Stimulated activated CD8-positive, alpha-beta memory T cell treated with anti-CD3 and anti-CD28 coated beads, Interleukin-4, amount 100 ng/mL, for 4 hours (primary cell): ENCODE measurements at places on chromosomes 12 and 14.

DNA sequence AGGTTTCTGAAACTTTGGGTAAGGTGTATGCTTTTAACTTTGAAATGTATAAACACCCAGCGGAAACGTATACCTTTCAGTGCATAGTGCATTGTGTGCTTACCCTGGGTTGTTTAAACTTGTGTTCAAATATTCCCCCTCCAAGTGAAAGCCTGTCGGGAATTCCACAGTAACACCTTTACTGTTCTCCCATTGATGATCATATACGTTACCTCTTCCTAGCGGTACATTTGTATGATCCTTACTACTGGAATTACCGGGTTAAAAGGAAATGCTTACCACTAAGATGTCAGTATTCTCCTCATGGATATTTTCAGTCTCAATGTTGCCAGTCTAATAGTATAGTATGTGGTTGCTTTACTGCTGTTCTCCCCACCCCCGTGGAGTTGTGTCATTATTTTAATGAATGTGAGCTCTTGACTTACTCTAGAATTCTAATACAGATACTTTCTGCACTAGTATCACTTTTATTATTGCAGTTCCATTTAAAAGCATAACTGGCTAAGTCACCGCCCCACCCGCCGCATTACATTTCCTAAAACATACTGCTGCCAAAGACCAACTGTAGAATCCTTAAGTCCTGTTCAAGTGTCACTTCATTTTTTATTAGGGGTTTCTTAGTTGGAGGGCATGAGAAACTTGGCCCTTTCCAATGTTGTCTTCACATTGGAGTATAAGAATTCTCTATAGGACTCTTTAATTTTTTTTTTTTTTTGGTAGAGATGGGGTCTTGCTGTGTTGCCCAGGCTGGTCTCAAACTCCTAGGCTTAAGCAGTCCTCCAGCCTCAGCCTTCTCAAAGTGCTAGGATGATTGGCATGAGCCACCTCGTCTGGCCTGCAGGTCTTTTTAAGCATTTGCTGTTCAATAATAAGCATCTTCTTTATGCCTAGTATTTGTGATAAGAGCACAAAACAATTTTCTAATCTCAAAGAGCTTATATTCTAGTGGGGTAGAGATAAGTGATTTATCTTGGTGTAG lies 24.9 kb downstream of the NUDT4 start:
- no peak for DNase-seq

DNA sequence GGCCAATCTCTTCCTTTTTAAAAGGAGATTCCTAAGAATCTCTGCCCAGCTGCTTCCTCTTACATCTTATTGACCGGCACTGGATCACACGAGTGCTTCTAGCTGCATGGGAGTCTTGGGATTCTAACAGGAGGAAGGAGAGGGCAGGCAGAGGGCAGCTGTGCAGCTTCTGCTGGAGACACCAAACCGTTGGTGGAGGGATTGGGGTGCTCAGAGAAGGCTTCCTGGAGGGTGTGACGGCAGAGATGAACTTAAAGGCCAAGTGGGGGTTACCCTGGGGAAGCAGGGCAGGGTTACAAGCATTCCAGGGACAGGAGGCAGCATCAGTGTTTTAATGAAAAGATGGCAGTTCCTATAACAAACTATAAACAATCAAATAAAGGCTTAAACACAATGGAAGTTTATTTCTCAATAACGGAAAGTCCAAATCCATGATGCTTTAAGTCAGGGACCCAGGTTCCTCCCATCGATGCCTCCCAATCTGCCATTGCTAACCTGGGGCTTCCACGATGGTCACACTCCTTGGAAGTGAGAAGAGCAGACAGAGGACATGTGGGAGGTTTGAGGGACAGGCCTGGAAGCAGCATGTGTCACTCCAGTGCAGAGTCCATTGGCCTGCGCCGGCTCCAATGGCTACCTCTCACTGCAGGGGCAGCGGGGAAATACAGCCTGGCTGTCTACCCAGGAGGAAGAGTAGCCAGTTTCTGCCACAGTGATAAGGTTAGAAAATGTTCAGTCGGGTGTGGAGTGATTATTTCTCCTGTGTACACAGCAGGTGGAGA lies 53.1 kb upstream of the DDX11 start:
- DNase-seq: no peak

DNA sequence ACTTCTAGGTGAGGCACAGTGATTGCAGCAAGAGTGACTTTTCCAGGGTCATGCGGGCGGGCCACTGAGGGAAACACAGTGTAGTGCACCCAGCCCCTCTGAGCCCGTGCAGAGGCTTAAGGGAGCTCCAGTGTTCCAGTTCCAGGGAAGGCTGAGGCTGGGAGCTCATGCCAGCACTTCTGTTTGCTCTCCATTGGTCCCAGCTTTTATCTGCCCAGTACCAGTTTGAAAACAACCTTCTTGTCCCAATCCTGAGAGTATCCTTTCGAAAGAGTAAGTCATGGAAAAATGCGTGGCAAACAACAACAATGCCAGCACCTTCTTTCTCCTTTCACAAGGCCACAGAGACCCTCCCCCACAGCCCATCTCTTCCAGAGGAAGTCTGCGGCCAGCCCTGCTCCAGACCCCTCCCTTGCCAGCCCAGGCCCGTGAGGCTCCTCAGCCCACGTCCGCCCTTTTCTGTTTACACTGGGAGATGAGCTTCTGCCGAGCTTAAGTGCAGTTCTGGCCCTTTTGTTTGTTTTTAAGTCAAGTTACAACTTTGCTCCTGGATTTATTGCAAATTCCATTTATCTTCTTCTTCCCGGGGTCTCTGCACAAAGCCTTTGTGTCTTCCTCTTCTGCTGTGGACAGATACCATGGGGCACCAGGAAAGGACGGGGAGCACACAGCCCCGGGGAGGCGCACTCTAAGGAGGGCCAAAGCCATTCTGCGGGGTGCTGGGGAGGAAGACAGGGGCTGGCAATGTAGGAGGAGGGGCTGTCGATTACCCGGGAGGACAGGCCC lies 185.6 kb downstream of the ZFP36L1 start:
- no peak for DNase-seq

GRCh38 chr12:3381059-3382047 lies 109.7 kb upstream of the PRMT8 start:
- DNase-seq: no peak

DNA sequence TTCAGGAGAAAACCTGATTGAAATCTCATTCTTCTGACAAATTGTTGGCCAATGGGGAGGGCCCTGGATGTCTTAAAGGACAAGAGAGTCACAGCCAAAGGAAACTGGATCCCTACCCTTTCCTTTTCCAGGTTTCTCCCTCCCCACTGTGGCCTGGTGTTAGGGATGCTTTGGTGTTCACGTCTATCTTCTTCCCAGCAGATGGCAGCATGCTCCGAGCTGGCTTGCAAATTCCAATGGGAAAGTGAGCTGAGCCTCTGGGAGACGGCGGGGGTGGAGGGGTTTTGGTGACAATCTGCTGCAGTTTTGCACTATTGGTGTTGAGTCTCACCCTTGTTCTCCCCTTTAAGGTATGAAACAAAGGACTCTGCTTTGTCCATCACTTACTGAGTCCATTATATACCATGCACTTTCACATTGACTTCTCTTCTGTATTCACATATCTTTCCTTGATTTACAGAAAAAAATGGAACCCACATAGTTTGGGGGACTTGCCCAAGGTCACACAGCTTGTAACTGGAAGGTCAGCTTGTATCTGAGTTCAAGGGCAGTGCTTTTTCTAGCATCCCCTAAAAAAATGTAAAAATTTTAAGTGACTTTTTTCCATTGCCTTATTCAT lies 39.3 kb downstream of the CCDC177 start:
- DNase-seq: no peak
